Anterior cingulate cortex (tissue), 58 donors: ENCODE measurements at places on chromosomes 5 and 9.

GRCh38 chr9:115442054-115442453, 324.1 kb upstream of the TNC start:
- no peak for DNase-seq

DNA sequence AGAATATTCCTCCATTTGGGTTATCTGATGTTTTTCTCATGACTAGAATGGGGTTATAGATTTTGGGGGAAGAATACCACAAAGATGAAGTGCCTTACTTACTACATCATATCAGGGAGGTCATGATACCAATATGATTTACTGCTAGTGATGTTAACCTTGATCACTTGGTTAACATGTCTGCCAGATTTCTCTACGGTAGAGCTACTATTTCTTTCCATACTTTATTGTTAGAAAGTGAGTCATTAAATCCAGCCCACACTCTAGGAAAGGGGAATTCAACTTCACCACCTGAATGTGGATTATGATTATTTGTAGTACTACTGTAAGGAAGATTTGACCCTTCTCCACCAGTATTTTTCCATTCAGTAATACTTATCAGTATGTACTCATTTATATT, 64.7 kb downstream of the UBE2R2 start:
- DNase-seq: no peak

DNA sequence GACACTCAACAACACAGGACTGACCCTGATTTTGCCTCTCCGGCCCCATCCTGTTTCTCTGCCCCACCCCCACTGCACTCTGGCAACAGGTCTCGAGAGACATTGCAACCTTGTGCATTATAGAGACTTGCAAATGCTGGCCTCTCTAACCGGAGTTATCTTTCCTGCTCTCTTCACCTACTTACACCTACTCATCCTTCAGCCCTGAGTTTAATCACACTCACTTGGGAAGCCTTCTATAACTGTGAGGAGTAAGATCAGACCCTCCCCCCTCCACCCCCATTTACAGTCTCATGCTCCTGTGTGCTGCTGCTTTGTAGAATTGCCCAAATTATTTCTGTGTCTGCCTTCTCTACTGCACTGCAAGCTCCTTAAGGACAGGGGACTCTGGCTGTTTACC, 42.8 kb downstream of the WWC1 start:
- no peak for DNase-seq

DNA sequence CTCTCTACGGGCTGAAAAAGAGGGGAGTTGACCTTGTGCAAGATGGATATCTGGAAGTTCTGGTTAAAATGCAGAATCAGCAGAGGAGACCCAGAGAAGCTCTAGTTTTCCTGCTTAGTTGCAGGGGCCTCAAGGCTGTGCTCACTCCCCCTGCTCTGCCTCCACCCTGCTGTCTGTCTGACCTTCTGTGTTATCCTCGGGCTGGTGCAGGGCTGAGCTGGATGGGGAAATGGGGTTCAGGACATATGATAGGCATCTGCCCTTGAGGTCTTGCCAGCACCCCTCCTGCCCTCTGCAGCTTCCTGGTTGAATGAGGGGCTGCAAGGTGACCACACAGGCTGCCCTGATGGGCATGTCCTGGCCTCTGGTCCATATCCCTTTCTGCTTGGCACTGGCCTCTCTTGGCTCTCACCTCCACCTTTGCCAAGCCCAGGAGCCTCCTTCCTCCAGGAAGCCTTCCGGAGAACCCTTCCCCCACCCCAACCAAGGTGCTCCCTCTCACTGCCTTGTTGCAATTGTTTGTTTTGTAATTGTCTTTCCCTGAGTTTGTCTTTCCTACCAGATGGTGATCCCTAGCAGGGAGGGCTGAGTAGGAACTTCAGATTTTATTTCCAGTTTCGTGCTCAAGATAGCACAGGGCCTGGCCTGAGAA, 1.3 kb downstream of the TMEM268 start:
- no peak for DNase-seq

GRCh38 chr5:165425594-165425993, 1920.2 kb downstream of the MAT2B start:
- no peak for DNase-seq
